Fibroblast of the conjunctiva (primary cell): ENCODE measurements at places on chromosomes 3 and 15.

DNA sequence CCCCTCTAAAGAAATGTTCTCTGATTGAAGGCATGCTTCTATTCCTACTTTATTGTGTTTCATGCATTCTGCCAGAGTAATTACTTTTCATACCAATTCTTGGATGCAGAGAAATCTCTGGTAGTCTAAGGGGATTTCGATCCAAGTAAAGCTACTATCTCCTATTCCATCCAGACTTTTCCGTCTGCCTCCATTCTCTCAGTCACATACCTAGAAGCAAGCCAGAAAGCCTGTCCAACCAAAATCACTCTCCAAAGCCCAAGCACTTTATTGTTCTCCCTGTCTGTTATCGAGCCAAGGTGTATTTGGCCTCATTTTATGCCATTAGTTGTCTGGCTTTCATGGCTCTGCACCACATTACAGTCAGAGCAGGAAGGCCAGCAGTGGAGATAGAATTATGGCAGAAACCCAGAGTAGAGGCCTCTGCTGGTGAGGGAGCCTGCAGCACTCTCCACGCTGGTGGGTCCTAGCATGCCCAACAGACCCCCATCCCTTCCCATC lies 95.9 kb downstream of the SLC49A4 start:
- no peak for DNase-seq

DNA sequence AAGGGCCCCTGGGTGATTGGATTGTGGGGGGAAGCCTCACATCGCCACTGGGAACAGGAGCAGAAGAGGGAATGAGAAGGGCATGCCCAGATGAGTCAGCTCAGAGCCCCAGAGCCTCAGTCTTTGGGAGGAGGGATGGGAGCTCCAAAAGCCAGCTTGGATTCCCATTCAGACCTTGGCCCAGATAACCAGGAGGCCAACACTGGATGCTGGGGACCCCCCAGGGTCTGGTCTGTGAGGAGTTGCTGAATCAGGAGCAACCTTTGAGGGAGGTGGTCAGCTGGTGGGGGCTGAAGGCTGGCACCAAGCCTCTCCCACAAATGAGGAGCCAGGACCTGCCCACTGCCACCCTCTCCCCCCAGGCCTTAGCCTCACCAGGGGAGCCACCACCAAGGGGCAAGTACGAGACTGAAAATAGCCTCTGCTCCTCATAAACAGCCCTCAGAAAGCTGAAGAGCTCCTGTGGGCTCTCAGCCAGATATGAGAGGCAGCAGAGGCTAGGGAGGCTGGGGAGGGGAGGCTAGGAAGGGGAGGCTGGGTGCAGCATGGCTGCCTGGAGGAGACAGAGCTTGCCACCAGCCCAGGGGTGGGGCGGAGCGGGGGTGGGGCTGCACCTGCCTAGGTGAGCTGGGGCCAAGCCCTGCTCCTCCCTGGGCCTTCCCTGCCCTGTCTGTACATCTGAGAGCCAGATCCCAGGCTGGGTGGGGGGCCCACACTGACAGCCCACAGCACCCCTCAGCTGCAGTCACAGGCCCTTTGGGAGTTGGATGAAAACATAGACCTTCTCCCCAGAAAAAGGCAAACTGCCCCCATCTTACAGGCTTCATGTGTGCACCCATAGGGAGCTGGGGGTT lies 99.8 kb downstream of the SEC22A start:
- no peak for DNase-seq

GRCh38 chr15:57865294-57865693 lies 158.8 kb downstream of the POLR2M start:
- no peak for DNase-seq

DNA sequence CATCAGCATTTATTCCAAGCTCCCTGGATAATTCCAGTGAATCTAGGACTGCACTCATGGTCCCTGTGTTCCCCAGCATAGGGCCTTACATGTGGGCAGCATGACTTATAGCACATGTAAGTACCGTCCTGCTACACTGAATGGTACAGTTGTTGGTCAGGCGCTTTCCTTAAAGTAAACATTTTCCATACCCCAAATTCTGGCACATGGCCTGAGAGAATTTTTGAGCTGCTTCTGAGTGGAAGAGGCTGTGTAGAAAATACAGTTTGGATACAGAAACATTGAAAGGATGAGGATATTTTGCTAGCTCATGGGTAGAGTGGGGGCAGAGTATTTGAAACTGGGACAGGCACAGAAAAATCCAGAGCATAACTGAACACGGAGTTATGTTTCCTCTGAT lies 27.6 kb downstream of the CORO2B start:
- no peak for DNase-seq

GRCh38 chr15:31974855-31975829 lies 55.2 kb upstream of the CHRNA7 start:
- no peak for DNase-seq

- DNase-seq = no peak
Observed at GRCh38 chr3:52333869-52334557, 17.9 kb downstream of the DNAH1 start.

- DNase-seq = no peak
Observed at GRCh38 chr3:197269024-197269423, 29.4 kb downstream of the DLG1 start.

DNA sequence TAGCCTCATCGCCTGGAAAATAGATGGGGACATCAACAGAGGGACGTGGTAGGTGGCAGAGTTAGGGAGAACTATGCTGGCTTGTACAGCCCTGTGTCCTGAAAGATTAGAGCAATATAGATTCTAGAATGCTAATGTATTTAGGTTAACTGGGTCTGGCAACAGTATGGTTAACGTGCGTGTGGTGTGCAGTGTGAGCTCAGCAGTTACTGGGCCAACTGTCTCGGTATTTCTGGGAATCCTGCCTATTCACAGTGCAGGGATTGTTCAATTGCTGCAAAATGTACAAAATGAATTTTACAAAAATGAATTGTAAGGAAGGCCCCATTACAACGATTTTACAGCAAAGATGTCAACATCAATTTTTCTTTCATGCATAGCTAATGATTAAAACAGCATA lies 20.6 kb downstream of the MEIS2 start:
- DNase-seq = no peak

GRCh38 chr3:149115114-149115513 lies 14.3 kb upstream of the HPS3 start:
- no peak for DNase-seq

- DNase-seq = no peak
Observed at GRCh38 chr3:120396469-120396868, 47.3 kb upstream of the LRRC58 start.

GRCh38 chr3:8657804-8658305 lies 13.3 kb upstream of the SSUH2 start:
- DNase-seq = no peak

DNA sequence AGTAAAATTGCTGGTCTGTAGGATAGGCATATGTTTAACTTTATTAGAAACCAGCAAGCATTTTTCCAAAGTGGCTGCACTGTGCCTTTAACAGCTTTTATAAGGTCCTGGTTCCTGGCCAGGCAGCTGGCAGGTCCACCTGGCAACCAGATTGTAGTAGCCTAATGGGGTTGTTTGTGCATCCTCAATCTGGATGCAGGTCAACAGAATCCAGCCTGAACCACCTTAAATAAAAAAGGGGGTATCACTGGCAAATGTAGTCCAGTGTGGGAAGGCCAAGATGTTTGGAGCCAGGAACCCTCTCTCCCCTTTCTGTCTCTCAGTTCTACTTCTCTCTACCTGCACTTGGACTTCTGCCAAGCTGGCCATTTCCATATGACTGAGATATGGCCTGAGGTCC lies 200.3 kb downstream of the ZNF621 start:
- no peak for DNase-seq

GRCh38 chr3:8656240-8656639 lies 11.6 kb upstream of the SSUH2 start:
- no peak for DNase-seq

DNA sequence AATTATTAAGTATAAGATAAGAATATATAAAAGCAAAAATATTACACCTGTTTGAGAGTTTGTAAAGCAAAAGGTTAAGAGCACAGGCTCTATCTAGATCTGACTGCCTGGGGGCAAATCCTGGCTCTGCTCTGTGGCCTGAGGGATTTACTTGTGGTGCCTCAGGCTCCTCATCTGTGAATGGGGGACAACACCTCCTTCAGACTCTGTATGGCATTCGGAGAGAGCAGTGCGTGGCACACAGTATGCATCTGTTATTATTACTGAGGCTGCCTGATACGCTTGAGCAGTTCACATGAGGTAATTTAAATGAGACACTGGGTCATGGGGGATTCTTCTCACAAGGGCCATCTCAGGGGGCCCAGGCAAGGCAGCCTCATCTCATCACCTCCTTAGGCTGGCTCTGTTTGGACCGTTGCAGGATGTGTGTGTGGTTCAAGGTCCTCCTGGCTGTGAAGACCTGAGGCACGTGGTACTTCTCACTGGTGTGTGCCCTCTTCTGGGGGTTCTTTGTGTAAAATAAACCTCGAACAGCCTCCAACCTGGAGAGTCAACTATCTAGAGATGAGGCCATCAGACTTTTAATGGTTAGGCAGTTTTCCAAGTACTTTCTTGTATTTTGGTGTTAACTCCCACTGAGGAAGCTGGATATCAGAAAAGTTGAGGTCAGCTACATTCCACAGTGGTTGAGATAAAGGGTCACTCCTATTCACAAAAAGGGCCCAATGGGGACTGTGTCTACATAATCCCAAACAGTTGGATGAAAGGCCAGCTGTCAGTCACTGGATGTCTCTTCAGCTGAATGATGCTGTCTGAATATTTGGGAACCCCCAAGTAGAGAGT lies 9.0 kb downstream of the GNB5 start:
- DNase-seq = no peak

DNA sequence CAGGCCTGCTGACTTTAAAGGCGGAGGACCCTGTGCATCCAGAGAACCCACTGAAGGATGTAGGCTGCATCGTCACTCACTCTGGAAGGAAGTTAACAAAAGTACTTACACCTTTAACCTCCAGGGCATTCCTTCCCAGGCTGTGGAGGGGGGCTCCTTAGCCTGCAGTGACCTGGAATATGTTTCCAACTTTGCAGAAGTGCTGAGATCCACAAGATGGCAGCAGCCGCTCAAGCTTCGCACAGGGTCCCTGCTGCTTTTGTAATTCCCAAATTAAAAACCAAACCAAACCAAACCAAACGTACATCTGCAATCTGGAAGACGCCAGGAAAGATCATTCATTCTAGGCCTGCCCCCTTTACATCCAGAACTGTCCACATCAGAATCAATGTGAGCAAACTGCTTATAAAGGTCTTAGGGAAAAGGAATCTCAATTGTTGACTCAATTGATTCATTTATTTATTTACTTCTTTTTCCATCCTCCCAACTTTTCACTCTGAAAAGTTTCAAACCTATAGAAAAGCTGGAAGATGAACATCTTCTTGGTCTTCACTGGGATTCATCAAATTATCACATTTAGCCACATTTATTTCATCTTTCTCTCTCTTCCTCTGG lies 70.5 kb upstream of the KLHL25 start:
- peak; percentile 38 for DNase-seq

DNA sequence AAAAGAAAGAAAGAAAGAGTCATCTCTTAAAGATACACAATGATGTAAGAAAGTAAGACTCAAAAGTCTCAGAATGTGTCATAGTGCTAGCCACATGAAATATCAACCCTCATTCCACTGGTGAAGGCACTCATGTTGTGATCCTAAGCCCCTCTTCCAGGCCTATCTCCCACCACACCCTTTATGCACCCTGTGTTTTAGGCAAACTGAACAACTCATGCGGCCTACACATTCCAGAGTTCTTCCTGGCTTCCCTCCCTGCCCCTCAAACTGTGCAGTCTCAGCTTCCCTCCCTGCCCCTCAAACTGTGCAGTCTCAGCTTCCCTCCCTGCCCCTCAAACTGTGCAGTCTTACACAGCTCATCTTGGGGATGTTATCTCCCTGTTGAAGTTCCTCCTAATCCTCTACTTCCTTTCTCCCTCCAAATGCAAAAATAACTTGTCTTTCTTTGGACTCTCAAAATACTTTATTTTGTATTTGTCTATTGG lies 69.0 kb upstream of the FNDC3B start:
- no peak for DNase-seq

GRCh38 chr3:51777985-51778384 lies 1.1 kb downstream of the IQCF6 start:
- no peak for DNase-seq

GRCh38 chr15:64337761-64338160 lies 18.2 kb downstream of the CSNK1G1 start:
- DNase-seq = no peak

- no peak for DNase-seq
Observed at GRCh38 chr15:25804451-25804850, 58.7 kb downstream of the ATP10A start.

DNA sequence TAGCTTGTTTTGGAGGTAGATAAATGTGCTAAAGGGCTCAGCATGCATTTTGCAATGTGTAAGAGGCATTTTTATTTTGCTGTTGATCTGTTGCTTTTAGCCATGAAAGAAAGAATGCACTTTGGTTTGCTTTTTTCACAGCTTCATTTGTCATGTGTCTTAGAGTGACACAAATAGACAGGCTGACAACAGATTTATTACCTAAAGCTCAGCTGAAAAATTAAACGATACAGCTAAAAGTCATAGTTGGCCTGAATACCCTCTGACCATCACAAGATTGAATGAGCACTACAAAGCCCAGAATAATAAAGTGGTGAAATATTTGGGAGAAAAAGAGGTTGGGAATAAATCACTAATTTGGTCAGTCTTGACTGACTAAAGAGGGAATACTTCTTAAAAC lies 723.1 kb downstream of the CADM2 start:
- DNase-seq = no peak

DNA sequence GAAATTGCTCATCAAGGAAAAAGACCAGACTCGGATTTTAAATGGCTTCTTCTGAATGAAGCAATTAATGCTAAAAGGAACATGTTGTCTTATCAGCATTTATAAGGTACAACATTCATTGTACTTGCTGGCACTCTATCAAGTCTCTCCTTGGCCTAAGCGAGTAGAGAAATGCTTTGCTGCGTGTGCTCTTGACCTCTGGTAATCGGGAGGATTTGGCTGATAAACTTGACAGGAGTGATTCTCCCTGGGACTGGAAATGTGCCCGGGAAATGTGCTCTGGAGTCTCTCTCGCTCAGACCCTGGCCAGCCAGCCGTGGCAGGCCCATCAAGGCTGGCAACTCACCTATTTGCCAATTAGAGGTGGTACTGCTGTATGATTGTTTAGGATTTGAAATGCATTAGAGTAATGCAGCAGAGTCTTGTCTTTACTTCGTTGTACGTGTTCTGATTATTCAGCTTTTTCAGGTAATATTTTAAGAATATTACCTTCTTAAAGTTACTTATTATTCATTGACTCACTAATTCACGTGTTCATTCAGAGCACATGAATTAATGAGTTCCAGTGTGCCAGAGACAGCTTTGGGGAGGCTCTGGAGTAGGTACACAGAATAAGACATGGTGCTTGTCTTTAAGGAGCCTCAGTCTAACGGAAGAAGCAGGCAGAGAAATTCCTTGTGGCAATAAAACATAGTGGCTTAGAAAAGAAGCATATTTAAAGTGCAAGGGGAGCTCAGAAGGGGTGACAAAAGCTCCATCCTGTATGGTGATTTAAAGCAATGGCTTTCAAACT lies 48.0 kb upstream of the TPRG1 start:
- no peak for DNase-seq

- no peak for DNase-seq
Observed at GRCh38 chr3:1288805-1289494, 196.1 kb downstream of the CNTN6 start.

DNA sequence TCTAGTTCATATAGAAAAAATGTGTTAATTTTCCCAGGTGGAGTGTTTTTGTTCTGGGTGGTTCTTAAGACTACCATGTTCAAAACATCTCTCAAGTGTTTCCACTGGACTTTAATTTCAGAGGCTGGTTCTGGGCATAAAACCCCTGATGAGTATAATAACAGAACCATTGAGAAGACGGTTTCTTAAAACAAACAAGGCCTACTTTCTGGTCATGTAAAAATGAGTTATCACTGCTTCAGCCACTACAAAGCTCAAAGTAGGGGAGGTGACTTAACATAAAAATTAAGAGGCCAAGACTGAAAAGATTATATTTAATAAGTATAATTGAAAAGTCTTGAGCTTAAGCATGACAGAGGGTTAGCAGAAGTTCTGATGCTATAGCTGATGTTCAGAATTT lies 33.8 kb downstream of the RYR3 start:
- DNase-seq = no peak
